ENCODE measurements at places on chromosomes 4 and X.

GRCh38 chr4:185740471-185740873 is 71.5 kb downstream of the SORBS2 start:
- no peak for DNase-seq

DNA sequence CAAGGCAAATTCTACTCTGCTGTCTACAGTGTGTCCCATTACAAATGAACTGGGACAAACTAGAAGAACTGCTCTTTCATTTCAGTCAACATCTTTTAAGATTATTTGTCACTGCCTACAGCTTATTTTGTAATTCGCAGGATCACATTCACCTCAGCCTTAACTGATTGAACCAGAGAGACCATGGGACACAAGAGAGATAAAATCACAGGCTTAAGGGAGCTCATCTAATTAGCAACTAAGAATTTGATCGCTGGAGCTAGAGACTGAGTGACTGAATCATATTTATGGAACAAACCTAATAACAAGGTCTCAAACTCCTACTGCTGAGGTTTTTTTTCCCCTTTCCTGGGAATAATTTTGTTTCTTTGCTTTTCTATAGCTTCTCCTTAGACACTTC is 898.2 kb downstream of the PCDH18 start:
- no peak for DNase-seq

GRCh38 chrX:39017716-39018115 is 216.5 kb downstream of the MID1IP1 start:
- no peak for DNase-seq

GRCh38 chrX:109347632-109348031 is 134.3 kb downstream of the GUCY2F start:
- peak; percentile 31 for DNase-seq

- no peak for DNase-seq
These were observed 2.8 kb downstream of the AREG start for GRCh38 chr4:74447636-74448233.

GRCh38 chr4:48483777-48484493 is 792 bp downstream of the SLC10A4 start:
- no peak for DNase-seq

DNA sequence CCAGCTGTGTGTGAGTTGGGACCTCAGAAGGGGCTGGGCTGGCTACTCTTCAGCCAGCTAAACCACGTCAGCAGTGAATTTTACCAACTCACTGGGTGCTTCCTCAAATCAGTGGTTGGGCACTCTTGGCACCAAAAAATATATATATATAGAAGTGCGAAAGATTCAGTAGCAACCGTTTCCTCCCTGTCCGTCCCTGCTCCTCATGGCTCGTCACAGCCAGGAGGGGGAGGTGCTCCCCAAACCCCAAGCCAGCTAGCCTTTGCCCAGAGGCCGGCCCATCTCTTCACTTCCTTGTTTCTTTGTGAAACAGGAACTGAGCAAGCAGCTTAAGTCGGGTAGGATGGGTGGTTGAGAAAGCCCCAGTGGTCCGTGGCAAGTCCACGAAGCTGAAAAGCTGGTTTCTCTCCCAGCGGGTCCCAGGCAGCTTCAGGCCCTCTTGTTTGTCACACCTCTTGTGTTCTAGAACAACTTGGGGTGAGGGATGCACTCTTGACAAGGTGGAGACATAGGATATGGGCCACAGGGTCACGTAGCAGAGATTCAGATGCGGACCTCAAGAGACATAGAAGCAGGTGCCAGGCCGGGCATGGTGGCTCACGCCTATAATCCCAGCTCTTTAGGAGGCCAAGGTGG is 6.8 kb upstream of the SASH3 start:
- DNase-seq = no peak

GRCh38 chr4:169658196-169658595 is 37.8 kb downstream of the CLCN3 start:
- DNase-seq = no peak

DNA sequence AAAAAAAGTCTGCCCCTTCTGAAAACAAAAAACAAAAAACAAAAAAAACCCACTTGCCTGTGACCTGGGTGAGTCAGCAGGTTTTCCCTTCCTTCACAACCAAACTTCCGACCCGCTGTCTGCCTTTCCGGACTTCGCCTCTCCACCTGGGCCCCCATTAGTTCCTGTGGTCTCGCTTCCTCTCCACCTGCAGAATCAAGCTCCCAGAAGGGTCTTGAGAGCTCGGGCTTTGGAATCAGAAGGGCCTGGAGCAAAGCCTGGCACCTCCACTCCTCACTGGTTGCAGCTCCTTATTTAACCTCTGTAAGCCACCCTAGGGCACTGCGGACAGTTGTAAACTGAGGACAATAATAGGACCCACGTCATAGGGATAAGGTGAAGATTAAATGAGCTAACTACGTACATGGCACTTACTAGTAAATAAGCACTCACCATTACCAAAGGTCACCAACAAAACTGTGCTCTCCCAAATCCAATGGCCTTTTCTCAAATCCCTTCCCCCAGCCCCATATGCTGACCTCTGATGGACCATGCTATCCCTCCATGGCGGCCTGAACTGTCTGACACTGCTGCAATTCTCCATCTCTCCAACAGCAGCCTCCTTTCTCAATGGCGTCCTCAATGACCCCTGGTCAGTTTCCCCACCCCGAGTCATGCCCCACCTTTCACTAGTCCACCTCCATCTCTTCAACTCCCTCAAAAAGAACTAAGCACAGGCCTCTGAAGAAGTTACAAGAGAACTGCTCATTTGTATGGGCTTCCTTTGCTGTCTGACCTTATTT is 64.2 kb downstream of the IRF2 start:
- DNase-seq = no peak

GRCh38 chr4:120694973-120695372 is 227.6 kb downstream of the PRDM5 start:
- peak; percentile 34 for DNase-seq

DNA sequence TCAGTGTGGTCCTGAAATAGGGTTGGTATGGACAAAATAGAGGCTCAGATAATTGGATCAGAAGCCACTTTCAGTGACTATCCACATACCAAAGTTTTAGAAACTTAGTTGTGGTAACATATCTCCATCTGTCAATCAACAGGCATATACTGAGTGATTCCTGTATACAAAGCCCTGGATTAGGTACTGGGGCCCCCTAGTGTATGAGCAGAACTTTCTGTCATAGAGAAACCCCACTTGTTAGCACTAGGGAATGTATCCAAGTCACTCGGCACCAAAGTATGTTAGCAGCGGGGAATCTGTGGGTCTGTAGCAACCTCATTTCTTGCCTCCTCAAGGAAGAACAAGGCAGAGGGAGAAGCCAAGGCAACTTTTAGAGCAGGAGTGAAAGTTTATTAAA is 50.7 kb downstream of the MAP7D3 start:
- peak; percentile 33 for DNase-seq

GRCh38 chr4:162681212-162681611 is 485.5 kb downstream of the NAF1 start:
- DNase-seq = no peak

DNA sequence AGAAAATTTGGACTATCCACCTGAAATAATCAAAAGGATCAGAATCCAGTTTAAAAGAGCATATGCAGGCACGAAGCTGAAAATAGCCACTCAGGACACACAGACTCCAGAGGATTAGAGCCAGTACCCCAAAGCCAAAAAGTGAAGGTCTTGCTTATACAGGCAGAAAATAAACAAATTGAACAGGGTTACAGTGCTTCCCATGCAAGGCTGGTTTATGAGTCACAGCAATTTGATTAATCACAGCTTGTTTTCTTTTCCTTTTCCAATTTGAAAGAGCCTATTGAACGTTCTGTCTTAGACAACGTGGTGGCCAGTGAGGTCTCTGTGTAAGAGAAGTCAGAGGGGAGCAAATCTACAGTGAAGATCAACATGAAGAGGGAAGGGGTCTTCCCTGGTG is 10.2 kb downstream of the HGFAC start:
- peak; percentile 36 for DNase-seq

- DNase-seq = no peak
These were observed 61.1 kb downstream of the ARAP2 start for GRCh38 chr4:36183232-36183631.

GRCh38 chrX:9642270-9642995 is 123.2 kb downstream of the GPR143 start:
- no peak for DNase-seq

DNA sequence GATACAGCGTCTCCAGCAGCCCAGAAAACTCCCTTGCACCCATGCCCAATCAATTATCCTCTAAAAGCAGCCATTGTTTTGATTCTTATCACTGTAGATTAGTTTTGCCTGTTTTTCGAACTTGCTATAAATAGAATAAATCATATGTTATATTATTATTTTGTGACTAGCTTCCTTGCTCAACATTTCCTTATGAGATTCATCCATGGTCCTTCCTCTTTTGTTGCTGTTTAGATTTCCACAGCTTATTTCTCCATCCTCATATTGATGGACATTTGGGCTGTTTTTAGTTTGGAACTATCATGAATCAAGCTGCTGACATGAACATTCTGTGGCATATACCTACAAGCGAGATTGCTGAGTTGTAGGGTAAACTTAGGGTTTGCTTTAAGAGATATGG is 595.3 kb downstream of the BCOR start:
- DNase-seq = no peak

DNA sequence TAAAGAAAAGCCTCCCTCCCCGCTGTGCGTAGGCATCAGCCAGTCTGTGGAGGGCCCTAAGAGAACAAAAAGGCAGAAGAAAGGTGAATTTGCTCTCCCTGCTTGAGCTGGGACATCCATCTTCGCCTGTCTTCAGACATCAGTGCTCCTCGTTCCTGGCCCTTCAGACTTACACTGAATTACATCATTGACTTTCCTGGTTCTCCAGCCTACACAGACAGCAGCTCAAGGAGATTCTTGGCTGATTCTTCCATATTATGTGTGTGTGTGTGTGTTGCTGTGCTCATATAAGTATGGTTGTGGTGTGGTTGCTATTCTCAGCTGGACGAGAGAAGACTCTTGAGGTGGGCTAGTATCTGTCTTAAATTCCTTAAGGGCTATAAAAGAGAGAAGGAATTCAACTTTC is 35.5 kb upstream of the CD99L2 start:
- DNase-seq = no peak

GRCh38 chr4:33176566-33176965 is 2456.4 kb downstream of the PCDH7 start:
- no peak for DNase-seq

- peak; percentile 67 for DNase-seq
These were observed 115.0 kb upstream of the SHISA3 start for GRCh38 chr4:42282081-42282901.

DNA sequence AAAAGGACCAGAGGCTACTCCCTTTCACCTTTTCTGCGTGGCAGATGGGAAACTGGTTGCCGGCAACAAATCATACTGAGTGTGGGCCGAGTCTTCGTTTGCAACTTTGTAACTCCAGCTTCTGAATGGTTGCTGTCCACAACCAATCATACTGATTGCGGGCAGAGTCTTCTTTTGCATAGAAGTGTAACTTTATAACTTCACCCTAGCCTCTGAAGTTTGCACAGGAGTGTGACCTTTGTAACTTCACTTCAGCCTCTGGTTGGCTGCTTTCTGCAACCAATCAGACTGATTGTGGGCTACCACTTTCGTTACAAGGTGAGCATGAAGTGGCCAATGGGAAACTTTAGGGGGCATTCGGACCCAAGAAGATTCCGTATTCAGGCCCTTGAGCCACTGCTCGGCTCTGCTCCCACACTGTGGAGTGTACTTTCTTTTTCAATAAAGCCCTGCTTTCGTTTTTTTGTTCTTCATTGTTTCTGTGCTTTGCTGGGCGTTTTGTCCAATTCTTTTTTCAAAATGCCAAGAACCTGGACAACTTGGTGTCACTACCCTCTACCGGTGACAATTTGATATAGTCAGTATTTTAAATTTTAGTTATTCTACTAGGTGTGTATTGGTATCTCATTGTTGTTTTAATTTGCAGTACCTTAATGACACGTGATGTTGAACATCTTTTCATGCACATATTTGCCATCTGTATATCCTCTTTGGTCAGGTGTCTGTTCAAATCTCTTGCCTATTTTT is 9.0 kb upstream of the PAGE5 start:
- no peak for DNase-seq

DNA sequence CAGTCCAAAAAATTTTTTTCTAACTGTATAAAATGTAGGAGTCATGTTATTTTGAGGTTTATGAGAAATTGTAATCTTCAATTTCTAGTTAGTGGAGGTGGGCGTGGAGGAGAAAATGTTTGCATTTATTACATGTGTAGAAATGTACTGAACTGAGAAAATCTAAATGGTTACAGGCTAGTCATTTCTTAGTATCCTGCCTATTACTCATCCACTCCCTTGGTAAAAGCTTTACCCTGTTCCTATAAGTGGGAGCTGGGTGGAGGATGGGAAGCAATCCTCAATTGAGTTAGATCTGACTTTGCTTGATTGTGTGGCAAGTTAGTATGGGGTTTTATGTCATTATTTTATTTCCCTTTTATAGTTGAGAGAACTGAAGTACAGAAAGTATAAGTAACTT is 73.8 kb downstream of the POLA1 start:
- DNase-seq = no peak

GRCh38 chr4:159282944-159283343 is 180.1 kb downstream of the RAPGEF2 start:
- DNase-seq = no peak

- no peak for DNase-seq
These were observed 38.6 kb upstream of the TMEM131L start for GRCh38 chr4:153427363-153428071.

- no peak for DNase-seq
These were observed 660 bp downstream of the GEMIN8 start for GRCh38 chrX:14029039-14029424.

GRCh38 chr4:7652006-7652405 is 217.3 kb upstream of the PSAPL1 start:
- no peak for DNase-seq

DNA sequence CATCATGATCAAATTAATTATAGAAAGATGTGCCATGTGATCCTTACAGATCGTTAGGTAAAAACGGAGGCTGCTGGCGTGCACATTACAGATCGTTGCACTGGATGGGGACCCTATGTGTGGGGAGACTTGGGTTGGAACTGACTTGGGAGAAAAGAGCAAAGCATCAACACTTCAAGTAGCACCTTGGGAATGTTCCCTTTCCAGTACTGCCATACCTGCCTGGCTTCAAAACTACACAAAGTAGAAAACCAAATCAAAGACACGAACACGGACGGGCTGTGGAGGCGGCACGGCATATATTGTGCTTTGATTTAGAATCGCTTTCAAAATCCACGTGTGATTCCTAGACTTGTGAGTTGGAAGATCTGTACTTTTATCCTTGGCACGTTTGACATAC is 898 bp downstream of the CMC4 start:
- DNase-seq = no peak

GRCh38 chrX:136816975-136817374 is 36.2 kb upstream of the ARHGEF6 start:
- DNase-seq = no peak

- DNase-seq = no peak
These were observed 285.0 kb upstream of the BOD1L1 start for GRCh38 chr4:13912436-13912925.

GRCh38 chrX:109300415-109300814 is 181.5 kb downstream of the GUCY2F start:
- DNase-seq = no peak

GRCh38 chr4:26987191-26987590 is 126.5 kb downstream of the STIM2 start:
- DNase-seq = no peak

- no peak for DNase-seq
These were observed 243.5 kb downstream of the GPAT3 start for GRCh38 chr4:83779103-83780052.

All from astrocyte of the cerebellum (primary cell).